ENCODE measurements at places on chromosomes 5 and 9.

DNA sequence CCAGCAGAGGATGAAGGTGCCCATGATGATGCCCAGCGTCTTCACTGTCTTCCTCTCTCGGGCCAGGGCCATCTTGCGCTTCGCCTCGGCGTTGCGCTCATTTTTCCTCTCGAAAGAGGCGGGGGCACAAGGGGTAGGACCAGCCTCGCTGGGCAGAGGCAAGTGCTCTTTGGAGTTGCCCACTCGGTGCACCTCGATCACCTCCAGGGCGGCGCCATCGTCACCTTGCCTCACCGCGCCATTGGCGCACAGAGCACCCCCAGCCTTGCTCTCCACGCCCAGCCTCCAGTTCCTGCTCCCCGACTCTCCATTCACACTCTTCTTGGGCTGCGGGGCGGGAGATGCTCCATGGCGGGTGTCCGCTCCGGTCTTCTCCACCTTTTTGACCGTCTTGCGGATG, 1.6 kb downstream of the HTR1A start:
- DNase-seq, result no peak

DNA sequence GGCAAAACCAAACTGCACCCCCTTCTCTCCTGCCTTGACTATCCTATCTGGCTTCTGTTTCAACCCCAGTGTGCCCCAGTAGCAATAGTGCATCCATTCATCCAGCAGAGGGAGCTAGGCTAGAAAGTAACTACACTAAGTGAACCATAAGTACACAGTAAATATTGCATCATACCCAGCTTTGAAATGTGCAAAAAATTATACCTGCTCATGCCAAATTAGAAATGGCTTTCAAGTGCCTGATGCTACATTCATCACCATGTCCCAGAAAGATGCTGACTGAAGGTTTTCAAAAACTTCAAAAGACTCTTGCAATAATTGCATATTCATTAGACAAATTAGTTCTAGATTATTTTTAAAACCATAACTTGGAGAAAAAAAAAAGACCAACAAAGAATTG, 153.5 kb downstream of the PRELID2 start:
- peak; percentile 21 for DNase-seq

DNA sequence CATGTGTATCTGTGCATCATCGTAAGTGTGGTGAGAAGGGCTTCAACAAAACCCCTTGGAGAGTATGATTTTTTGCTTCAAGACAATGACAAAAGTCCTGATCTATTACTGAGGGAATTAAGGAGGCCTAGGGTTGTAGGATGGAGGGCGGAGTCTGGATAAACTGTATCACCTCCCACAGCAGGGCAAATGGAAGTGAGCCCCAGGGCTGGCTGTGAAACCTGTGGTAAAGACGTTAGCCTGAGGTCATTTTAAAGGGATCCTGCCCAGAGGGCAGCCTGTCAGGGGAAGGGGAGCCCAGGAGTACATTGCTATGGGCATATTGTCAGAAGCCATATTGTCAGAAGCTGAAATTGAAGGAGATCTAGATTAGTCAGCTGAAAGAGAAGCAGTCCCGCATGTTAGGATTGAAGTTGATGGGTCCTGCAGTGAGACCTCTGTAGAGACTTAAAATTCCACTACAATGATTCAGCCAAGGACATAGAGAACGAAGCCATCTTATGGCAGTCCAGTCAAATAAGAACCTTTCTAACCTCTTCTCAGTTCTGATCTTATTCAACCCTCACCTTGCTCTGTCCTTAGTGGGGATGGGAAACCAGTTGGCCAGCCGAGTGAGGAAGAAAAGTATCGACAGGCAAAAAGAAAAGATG, 26.9 kb downstream of the ADGRV1 start:
- no peak for DNase-seq

DNA sequence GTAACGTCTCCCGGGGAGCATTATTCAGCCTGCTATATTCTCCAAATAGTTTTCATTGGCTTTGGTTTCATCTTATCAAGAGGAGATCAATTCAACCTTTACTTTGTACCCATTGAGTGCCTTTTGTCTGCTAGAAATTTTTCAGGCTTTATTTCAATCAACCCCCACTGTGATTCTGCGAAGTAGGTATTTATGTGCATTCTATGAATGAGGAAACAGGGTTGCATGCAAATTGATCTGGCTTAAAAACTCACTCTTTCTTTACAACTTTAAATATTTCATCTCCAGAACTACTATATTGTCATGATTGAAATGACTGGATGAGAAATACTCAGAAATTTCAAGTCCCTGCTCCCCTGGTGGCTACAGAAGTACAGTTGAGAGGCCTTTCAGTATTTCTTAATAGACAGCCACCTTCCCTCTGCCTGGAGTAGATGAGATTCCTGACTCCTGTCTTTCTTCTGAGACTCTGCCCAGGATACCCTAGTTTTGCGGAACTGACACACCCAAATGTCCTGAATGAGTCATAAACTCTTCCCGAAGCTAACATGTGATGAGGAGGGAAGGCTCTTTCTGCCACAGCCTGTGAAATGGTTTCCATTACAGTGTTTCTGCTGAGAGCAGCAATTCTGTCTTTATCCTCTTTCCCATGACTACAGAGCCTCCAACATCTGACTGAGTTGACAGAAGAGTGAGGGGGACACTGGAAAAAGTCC, 52.6 kb upstream of the TNC start:
- no peak for DNase-seq

DNA sequence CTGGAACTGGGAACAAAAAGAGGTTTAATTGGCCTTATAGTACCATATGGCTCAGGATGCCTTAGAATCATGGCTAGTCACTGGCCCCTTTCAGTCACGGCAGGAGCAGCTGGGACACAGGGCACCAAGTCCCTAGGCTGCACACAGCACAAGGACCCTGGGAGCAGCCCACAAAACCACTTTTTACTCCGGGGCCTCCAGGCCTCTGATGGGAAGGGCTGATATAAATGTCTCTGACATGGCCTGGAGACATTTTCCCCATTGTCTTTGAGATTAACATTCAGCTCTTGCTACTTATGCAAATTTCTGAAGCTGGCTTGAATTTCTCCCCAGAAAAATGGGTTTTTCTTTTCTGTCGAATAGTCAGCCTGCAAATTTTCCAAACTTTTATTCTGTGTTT, 1026.4 kb upstream of the COX7C start:
- DNase-seq, result no peak

GRCh38 chr5:35129921-35130485, 82.3 kb upstream of the AGXT2 start:
- DNase-seq, result no peak

GRCh38 chr9:114138552-114138971, 16.8 kb upstream of the COL27A1 start:
- no peak for DNase-seq

DNA sequence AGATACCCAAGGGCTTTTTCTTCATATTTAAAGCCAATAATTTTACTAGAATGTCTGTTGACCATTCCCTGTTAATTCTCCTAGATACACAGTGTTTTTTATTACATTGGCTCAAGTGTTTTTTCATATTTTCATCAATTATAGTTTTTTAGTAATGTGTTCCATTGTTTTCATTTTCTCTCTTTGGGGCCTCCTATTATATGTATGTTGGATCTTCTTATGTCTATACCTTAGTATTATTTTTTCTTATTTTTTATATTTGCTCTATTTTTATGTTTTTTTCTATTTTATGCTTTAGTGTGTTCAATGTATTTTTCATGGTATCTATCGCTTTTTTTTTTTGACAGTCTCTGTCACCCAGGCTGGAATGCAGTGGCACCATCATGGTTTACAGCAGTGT, 7.5 kb downstream of the KIAA1958 start:
- DNase-seq, result no peak

DNA sequence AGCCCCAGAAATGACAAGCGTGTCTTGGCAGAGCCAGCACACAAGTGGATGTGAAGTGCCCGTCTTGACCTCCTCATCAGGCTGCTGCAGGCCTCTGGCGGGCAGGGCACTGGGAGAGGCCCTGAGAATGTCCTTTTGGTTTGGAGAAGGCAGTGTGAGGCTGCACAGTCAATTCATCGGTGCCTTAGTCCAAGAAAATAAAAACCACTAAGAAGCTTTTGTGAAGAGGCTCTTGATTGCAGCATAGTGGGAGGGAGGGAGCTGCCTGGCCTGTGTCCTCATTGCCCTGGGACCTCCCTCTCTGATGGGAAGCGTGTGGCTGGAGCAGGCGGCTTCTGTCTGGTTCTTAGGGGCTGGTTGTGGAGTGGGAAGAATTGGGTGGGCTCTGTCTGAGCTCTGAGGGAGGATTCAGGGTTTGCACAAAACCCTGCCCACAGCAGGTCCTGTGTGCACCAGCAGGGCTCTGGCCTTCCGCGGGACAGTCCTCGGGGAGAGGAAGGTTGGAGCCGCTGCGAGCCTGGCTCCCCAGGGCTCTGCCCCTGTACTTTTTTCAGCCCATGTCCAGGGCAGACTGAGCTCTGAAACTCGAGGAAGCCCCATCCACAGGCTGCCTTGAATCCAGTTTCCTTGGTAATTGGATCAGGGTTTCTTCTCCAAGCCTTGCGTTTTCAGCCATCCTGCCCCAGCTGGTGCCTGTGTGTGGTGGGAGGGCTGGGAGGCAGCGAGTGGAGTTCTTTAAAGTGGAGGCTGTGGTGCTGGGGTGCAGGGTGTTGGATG, 1.1 kb downstream of the HRCT1 start:
- DNase-seq, result no peak

GRCh38 chr9:1353291-1353690, 303.1 kb downstream of the DMRT2 start:
- DNase-seq, result no peak

DNA sequence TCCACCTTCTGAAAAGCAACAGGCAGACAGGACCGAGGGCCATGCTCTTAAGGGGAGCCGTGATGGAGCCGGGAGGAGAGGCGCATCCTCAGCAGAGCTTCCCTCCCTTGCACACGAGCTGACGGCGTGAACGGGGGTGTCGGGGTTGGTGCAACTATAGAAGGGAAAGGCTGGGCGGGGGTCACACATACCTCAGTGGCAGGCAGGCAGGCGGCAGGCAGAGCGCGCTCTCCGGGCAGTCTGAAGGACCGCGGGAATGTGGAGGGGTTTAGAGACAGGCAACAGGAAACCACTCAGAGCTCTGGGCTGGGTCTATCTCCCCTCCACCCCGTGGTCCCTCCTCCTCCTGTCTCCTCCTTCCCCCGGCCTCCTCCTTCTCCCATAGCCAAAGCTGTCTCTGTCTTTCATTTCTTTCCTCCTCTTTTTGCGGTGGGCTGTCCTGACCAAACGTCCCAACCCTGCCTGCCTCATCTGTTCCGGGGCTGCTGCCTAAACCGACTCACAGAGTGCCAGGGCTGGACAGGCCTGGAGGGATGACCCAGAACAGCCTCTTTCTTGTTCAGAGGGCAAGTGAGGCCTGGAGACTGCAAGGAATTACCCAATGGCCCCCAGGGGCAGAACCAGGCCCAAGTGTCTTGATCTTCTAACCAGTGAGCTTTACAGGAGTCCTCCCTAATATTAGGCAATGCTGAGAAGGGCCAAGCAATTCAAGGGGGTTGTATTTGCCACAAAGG, at the start of gene SPARC:
Gene SPARC (minus strand): TSS at position 242 of the 734 bp plus-strand sequence. CDS start 10,727 bp downstream, outside the sequence.
- no peak for DNase-seq

- DNase-seq, result no peak
Measured at GRCh38 chr5:160231783-160232342, 2.6 kb downstream of the FABP6 start.

GRCh38 chr5:97009212-97009898, 73.5 kb downstream of the LNPEP start:
- DNase-seq, result no peak

GRCh38 chr9:129381481-129381957, 203.5 kb upstream of the IER5L start:
- no peak for DNase-seq

DNA sequence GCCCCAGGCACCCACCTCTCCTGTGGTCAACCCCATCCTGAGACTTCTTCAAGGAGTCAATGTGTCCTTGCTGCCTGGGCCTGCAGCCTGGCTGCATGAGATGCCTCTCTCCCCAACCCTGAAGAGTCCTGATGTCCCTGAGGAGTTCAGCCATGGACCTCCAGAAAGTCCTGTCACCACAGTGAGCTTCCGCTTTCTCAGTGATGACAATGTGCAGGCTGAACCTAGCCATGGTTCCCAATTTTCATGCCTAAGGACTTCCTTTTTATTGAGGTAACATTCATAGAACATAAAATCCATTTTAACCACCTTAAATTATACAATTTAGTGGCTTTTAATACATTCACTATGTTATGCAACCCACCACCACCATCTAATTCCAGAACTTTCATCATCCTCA, 29.1 kb downstream of the DAP start:
- no peak for DNase-seq

GRCh38 chr5:132464156-132464939, 26.2 kb downstream of the IRF1 start:
- no peak for DNase-seq

GRCh38 chr5:9623661-9624060, 6.5 kb downstream of the TAS2R1 start:
- no peak for DNase-seq

GRCh38 chr5:80191991-80192398, 63.9 kb downstream of the SERINC5 start:
- no peak for DNase-seq

DNA sequence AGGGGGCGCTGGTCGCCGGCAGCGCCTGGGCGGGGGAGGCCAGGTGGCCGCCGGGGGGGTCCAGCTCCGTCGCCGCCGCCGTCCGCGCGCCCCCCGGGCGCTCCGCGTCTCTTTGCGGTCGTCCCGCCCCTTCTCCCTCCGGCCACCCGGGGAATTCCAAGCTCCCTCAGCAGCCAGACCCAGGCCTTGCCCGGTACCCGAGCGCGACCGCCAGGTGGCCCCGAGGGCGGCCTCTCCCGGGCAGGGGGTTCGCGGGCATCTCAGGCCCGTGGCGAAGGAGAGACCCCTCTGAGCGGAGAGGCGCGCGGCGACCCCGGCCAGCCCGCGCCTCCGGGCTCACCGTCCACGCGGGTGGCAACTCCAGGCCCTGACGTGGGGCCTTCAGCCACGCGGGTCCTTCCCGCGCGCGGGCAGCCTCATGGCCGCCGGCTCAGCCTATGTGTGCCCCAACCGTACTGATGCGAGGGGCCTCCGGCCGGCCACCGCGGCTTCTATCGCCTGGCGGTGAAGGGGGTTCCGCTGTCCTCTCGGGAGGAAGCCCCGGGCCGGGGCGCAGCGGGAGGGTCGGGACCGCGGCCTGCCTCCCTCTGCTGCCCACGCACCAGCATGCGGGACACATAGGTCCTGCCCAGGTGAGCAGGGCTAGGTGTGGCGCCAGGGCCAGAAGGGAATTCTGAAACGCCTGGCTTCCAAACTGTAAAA, 529 bp upstream of the NRARP start:
- DNase-seq, result no peak

GRCh38 chr5:3912790-3913189, 317.2 kb downstream of the IRX1 start:
- no peak for DNase-seq

All from activated CD4-positive, alpha-beta T cell treated with anti-CD3 and anti-CD28 coated beads, Interleukin-2, amount 50 U/mL, for 24 hours (primary cell).